DMS79 treated with DMSO at 0.1 percent for 48 hours (cell line): ENCODE measurements at places on chromosomes 1 and 21.

- no peak for DNase-seq
Measured at GRCh38 chr1:207805841-207806421, 54.1 kb downstream of the CD46 start.

DNA sequence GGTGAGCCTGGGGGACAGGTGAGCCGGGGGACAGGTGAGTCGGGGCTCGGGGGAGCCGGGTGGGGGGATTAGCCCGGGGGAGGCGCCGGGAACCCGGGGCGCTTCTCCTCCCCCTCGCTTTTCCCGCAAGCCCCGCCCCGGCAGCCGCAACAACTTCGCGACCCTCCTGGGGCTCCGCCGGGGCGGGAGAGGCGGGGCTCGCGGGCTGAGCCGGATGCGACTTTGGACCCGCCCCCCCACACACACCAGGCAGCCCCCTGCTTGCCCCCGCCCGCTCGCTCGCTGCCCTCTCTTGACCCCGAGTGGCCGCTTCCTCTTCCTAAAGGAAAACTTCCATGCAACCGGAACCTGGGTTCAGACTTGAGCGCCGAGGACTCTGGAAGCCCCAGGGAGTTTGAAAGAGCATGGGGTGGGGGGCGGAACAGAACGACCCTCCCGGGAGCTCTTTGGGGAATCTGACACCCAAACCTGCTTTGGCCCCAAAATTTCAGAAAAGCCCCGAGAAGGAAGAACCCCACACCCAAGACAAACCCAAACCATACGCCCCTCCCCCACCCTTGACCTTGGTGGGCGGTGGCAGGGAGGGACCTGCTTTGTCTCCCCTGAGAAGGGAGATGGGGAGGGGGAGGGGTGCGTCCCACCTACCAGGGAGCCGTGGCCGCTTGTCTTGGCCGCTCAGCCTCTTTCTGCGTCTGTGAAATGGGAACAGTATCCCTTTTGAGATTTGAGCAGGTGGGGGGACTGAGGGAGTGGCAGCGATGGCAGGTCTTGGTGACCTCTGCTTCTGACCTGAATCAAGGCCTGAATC, 550 bp downstream of the ARHGEF16 start:
- peak; percentile 36 for DNase-seq

GRCh38 chr1:78651241-78651640, 1.6 kb downstream of the IFI44 start:
- DNase-seq: no peak

DNA sequence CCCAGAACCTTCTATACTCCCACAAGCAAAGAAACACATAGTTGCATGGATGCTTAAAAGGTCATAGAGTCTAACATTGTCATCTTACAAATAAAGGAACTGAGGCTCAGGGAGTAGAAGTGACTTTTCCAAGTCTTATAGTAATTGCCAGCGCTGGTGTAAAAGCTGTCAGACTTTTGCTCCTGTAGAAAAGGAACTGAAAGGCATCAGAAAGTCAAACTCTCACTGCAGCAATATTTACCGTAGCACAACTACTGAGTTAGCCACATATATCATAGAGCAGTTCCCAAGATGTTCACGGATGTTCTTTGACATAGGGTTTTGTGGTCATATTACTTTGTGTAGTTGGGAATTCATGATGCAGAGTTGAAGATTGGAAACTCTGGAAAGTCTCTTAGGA, 16.6 kb upstream of the USP24 start:
- DNase-seq: no peak

DNA sequence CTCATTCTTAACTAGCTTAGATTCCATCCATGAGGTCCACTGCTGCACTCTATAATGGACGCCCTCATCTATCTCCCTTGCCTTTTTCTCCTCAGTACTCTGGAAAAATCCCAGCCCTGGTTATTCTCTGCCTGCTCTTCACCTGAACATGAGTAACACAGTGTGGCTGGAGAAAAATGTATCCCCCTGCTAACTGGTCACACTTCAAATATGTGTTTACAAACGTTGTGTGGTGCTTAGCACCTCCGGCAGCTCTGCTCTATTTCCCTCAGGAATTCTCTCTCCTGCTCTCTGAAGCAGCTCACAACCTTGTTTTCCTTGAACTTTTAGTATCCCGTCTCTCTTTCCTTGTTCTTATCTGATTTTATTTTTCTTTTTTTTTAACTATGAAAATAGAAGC, 4.1 kb downstream of the SCCPDH start:
- DNase-seq: no peak

- DNase-seq: no peak
Measured at GRCh38 chr1:206087091-206087490, 30.1 kb downstream of the AVPR1B start.

DNA sequence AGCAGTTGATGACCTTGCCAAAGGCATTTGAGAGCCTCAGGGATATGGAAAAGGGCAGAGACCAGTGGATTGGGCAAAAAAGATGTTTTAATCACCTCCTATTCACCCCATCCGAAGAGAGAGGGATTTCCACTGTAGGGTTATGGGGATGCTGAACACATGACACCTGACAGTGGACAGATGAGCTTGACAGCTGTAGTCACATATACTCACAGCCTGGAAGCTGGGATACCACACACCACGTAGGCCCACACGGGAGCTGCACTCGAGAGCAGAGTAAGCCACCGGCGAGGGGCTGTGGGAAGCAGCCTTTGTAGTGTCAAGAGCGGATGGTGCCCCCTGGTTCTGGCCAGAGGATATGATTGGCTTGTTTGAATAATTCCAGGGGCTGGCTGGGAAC, 20.0 kb downstream of the ZBTB40 start:
- DNase-seq: no peak

GRCh38 chr1:2532485-2533160, 2.6 kb upstream of the HES5 start:
- DNase-seq: no peak

GRCh38 chr1:222168621-222169020, 379.3 kb downstream of the HHIPL2 start:
- DNase-seq: no peak

GRCh38 chr1:173406783-173407230, 70.3 kb upstream of the PRDX6 start:
- DNase-seq: peak; percentile 13

- DNase-seq: no peak
Measured at GRCh38 chr1:229005097-229005496, 265.8 kb upstream of the RAB4A start.

DNA sequence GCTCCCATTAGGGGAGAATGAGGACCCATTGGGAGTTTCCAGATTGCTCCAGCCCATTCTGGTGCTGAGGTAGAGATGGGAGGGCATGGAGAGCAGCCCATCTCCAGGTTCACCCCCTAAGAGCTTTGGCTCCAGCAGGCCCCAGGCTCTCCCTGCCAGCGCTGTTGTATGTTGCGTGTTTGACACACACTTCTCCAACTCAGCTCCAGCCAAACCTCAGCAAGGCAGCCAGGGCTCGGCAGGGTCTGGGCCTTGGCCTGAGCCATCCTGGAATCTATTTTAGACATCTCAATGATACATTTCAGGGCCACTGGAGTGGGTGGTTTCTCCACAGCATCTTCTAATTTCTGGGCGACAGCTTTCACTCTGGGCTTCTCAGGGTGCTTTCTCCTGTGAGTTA, 117.0 kb downstream of the NAV1 start:
- no peak for DNase-seq

- no peak for DNase-seq
Measured at GRCh38 chr1:179550746-179551682, 24.7 kb downstream of the NPHS2 start.

- no peak for DNase-seq
Measured at GRCh38 chr1:12157366-12158231, 9.2 kb upstream of the TNFRSF1B start.

DNA sequence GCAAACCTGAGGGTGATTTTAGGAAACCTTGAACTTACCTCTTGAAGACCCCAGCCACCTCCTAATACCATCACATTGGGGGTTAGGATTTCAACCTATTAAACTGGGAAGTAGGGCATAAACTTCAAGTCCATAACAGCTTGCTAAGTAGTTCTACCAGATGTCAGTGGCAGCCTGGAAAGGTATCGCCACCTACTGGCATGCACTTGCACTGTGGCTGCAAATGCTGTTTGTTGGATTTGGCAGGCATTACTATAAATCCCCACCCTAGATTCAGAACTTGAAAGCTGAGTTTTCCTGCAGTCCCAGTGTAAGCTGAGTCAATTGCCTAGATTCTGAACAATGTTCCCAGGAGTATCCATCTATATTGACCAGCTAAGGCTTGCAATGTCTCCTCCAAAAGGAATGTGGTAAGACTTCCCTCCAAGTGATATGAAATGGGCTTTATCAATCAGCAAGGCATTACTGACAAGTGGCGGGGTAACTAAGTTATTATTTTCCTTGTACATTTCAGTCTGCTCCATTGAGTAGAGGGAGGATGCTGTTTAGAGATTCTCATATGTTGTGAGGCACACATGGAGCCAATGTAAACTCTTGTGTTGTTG, 474.5 kb downstream of the PTPRC start:
- no peak for DNase-seq

DNA sequence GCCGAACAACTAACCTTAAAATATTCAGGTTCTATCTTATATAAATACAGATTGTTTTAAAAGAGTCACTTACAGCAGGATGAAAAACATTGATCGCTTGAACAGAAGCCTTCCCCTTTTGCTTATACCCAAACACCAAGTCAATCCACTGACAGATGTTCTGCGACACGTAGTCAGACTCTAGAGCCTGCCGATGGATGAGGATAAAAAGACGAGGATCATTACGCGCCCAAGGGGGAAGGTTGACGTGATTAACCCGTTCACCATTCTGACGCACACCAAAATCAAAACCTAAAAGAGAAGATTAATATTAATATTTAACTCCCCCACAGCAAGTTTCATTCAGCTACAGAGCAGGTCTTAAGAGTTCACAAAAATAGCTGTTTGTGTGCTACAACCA, 59.4 kb upstream of the GNG4 start:
- DNase-seq: no peak

- peak; percentile 27 for DNase-seq
Measured at GRCh38 chr1:11458811-11459275, 20.1 kb upstream of the DISP3 start.

DNA sequence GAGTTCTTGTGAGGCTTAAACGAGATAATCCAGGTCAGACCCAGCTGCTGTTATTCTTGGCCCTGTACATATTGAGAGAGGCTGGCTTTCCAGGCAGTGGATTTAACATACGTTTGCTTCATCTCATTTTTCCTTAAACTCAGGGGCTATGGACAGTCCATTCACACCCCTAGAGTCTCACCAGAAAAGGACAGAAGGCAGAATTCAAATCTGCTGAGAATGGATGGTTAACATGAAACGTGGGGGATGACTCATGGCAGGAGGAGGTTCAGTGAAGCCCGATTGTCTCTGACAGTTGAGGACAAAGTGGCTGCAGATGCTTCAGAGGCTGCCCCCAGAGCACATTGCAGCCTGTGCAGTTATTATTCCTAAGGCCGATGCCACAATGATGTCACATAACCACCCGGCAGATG, 39.5 kb downstream of the TGFB2 start:
- DNase-seq: no peak

DNA sequence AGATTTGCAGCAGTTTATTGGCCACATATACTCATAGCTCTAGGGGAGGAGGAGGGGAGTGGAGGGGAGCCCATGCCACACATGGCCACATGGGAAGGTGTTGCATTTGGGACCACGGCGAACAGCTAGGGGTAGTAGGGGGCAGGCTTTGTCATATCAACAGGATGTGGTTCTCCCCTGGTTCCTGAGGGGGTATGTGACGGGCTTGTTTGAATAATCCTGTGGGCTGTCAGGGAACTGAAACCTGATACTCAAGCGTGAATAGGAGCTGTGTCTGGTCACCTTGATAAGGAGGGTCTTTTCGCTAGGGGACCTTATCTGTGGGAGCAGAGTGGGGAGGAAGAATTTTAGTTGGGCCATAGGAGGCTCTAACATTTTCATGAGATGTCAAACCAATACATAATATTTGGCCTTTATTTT, 264.7 kb downstream of the CTH start:
- DNase-seq: no peak

DNA sequence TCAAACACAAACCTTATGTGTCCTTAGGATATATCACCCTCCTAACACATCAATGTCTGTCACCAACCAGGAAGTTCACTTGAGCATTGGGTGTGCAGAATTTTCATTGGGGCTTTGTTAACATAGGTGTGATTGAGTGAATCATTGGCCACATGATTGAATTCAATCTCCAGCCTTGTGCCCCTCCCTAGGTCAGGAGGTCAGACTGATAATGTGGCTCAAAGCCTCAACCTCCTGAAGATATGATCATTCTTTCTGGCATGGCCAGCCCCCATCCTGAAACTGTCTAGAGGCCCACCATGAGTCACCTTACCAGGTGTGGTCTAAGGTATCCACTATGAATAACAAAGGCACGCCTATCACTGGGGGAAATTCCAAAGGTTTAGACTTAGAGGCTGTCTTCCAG, 90.1 kb downstream of the PKN2 start:
- DNase-seq: no peak

- DNase-seq: peak; percentile 15
Measured at GRCh38 chr1:156851779-156852417, 7.0 kb downstream of the INSRR start.

DNA sequence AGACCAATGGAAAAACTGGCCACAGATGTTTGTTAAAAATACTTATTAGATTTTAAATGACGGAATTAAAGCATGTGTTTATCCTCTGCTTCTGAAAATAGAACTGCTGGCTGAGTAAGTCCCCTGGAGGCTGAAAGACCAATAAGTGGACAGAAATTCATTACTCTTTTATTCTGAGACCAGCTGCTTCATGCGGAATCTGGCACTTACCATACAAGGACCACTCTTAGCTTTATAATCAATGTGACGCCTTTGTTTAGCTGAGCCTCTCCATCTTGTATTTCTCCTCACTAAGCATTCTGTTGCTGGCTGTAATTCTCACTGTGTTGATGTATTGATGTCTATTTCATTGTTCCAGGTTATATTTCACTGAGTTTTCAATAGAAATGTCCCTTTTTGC, 6.3 kb upstream of the EXO1 start:
- DNase-seq: peak; percentile 23

GRCh38 chr1:3187415-3188149, 118.6 kb downstream of the PRDM16 start:
- DNase-seq: no peak

- DNase-seq: no peak
Measured at GRCh38 chr1:37605806-37606474, 10.2 kb upstream of the GNL2 start.

GRCh38 chr1:167463080-167463479, 55.2 kb downstream of the CD247 start:
- no peak for DNase-seq

GRCh38 chr1:207999972-208000371, 89.0 kb upstream of the CD34 start:
- no peak for DNase-seq

- no peak for DNase-seq
Measured at GRCh38 chr1:5859766-5860165, 132.5 kb downstream of the NPHP4 start.
